Activated CD4-positive, alpha-beta memory T cell treated with anti-CD3 and anti-CD28 coated beads for 36 hours (primary cell): ENCODE measurements at places on chromosomes 7 and 10. TPM values are rescaled to one million over a fixed set of nuclear protein-coding genes. Genes with fewer than 3 reads are reported as not detected.

GRCh38 chr7:94655848-94656657 lies at the start of gene SGCE:
SGCE (minus strand) TSS chr7:94656133; CDS start chr7:94656098, 35 bp downstream.
- peak; percentile 68 for DNase-seq

GRCh38 chr7:24978843-24979469 lies 1.0 kb downstream of the OSBPL3 start:
- no peak for DNase-seq

DNA sequence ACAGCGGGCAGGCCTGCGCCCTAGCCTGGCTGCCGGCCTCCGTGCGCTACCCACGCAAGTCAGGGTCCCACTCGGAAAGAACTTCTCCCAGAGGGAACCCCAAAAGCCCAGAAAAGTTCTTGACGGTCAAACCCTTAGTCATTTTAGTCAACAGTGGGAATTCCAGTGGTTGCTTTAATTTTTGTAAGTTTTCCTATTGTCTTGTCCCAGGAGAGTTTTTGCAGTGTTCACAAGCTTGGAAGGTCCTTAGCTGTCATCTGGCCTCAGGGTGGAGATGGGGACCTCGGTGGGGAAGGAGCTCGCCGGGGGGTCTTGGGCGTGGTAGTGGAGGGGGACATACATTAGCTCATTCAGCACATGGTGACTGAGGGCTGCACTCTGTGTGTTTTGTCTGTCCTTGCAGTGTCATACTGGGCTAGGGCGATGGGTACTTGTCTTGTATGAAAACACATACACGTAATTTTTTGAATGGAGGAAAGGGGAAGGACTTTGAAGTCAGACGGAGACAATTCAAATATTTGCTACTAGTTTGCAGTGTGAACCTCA lies 736 bp downstream of the MINDY4 start:
- DNase-seq: peak; percentile 36

- DNase-seq: no peak
Measured at GRCh38 chr10:89266721-89267453, 15.3 kb upstream of the LIPA start.

DNA sequence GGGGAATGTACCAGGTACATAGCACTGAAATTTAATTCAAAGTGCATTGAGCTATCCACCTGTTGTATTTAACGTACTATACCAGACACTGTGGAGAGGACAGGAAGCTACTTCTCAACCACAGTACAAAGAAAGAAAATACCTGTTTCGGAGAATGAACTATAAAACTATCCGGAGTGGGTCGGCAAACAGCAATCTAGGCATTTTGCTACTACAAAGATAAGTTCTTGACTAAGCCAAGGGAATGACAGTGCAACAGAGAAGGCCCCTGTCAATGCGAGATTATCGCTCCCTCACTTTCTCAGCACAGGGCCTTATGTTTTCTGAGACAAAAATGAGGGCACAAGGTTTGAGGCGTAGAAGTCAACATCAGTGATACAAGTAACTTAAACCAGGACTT lies 27.4 kb downstream of the SFMBT2 start:
- DNase-seq: peak; percentile 15

- DNase-seq: no peak
Measured at GRCh38 chr10:99280472-99280871, 44.8 kb upstream of the HPSE2 start.

- no peak for DNase-seq
Measured at GRCh38 chr7:90401989-90402388, 1.3 kb upstream of the CLDN12 start.

DNA sequence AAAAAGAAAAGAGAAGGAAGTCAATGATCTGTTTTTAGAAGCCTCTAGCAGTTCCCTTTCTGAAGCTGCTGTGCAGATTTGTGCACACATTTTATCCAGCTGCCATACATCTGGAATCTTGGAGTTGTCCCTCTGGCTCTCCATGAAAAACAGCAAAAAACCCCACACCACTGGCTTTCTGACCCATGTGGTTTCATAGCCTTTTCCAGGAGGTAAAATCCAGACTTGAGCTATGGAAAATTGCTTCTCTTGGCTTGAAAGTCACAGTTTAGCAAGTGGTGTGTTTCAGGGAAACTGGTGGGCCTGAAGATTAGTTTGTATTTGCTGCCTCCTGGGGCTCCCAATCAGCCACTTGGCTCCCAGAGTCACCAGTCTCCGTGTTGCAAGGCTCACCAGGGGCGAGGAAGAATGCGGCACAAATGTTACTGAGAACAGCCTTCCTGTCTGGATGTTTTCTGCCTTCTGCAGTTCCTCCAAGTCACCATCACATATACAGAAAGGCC lies 50.1 kb upstream of the ADRB1 start:
- DNase-seq: no peak

RBP3 gene
- not detected for total RNA-seq

- no peak for DNase-seq
Measured at GRCh38 chr7:106462365-106462859, 177.6 kb upstream of the NAMPT start.
